CD4-positive, alpha-beta T cell treated with Interleukin-21 for 1 hour (primary cell): ENCODE measurements at places on chromosomes 3 and 15.

- DNase-seq: peak; percentile 85
These were observed 23.1 kb downstream of the BHLHE40 start for GRCh38 chr3:5002174-5002870.

- no peak for DNase-seq
These were observed 1.2 kb downstream of the TNFAIP8L3 start for GRCh38 chr15:51093488-51093838.

GRCh38 chr3:168889666-168890065 is 773.8 kb downstream of the MECOM start:
- no peak for DNase-seq

GRCh38 chr15:52186651-52187486 is 4.3 kb downstream of the GNB5 start:
- DNase-seq: no peak

DNA sequence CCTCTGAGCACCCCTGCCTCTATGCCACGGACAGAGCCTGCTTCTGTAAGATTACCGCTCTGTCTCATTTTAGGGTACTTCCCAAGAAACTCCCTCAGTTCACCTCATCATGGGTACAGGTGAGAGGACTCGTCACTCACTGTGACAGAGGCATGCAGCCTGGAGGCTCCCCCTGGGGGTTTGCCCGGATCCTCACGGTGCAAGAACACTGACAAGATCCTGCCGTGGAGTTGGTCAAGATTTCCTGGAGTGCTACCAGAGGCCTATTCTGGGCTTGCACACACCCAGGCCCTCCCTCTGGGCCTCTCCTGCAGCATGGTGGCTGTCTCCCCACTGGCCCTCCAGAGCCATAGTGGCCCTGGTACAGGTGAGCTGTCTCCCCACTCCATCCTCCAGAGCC is 103.1 kb upstream of the TNIK start:
- no peak for DNase-seq

GRCh38 chr3:72754582-72754981 is 93.7 kb downstream of the SHQ1 start:
- no peak for DNase-seq

DNA sequence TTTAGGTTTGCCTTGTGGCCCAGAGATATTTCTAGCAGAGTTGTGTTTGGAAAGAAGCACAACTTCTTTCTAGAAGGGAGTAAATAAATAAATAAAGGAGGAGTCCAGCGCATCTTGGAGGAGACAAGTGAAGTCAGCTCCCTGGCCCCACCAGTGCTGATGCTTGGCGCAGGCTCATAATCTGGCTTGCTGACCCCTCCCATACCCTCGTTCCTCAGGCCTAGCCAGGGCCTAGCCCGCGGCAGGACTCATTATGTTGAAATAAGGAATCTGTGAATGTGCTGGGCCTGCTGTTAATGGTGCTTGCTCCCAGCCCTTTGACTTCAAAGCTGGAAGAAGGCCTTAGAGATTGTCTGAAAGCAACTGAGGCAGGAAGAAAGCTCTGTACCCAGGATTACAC is 3.1 kb downstream of the ZNF710 start:
- DNase-seq: no peak
